ENCODE measurements at places on chromosomes 12 and 14.

GRCh38 chr12:1533205-1533601 is 61.2 kb downstream of the FBXL14 start:
- DNase-seq = no peak

DNA sequence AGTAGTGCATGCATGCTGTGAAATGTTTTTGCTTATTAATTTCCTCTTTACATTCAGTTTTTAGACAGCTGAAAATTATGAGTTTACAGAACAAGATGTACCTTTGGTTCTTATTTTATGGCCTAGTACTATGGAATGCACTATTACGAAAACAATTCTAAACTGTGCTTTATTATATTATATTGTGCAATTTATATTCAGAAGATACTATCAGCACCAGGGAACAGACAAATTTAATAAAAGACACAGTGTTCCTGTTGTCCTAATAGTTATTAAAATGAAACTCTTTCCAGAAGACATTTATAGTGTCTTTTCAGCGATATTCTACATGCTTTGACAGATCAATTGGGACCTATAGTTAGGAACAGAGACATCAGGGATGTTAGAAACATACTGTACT is 427.3 kb downstream of the BTG1 start:
- no peak for DNase-seq

DNA sequence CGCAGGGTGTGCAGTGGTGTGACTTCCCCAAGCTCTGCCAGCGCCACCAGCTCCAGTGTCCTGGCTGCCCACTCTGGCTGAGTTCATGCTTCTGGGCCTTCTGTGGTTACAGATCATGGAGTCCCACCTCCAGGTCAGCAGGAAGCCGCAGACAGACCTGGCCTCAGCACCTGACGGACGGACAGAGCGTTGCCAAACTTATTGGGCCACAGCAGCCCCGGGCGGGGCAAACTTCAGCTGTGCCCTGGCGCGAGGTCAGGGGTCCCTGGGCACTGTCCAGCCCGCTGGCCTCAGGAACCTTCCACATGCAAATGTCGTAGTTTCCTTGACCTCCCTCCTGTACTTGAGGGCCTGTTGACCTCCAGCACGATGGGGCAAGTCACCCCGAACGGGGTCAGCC is 11.2 kb downstream of the GPR132 start:
- DNase-seq = no peak

DNA sequence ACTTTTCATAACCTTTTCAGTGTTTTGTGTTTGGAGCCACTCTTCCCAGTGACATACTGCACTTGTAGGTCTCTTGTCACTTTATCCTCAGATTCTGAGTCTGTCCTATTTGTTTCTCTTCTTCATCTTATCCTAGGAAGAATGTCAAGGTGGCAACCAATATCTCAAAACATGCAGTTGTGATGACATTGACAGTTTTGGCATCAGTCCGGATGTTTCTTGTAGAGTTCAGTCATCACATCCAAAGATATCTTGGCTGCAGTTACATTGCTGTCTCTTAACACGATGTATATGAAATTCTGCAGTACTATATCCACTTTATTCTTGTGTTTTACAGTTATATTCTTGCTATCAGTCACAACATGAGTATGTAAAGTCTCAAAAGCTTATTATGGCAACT is 6.4 kb downstream of the ADIPOR2 start:
- no peak for DNase-seq

GRCh38 chr12:70190262-70191010 is 52.8 kb upstream of the CNOT2 start:
- no peak for DNase-seq

GRCh38 chr12:110744601-110745264 is 2.0 kb upstream of the PPP1CC start:
- no peak for DNase-seq

DNA sequence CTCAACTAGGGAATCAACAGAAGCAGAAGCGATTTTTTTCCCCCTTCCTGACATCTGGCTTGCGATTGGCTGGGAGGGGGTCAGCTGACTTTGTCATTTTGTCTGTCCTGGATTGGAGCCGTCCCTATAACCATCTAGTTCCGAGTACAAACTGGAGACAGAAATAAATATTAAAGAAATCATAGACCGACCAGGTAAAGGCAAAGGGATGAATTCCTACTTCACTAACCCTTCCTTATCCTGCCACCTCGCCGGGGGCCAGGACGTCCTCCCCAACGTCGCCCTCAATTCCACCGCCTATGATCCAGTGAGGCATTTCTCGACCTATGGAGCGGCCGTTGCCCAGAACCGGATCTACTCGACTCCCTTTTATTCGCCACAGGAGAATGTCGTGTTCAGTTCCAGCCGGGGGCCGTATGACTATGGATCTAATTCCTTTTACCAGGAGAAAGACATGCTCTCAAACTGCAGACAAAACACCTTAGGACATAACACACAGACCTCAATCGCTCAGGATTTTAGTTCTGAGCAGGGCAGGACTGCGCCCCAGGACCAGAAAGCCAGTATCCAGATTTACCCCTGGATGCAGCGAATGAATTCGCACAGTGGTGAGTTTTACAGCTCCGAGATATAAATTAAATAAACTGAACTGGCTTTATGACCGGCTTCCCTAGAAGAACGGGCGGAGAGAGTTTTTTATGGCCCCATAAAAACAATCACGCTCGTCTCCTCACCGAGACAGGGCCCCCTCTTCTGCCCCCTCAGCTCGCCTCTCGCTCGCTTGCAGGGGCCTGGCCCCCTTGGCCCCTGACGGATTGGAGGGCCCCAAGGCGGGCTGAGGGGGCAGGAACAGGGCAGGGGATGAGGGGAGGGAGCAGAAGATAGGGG is at the start of gene HOXC6:
HOXC6 (plus strand) TSS at position 127 of the 888 bp plus-strand sequence; CDS start at position 209, 82 bp downstream.
- DNase-seq = no peak

- DNase-seq = no peak
These were observed 22.0 kb upstream of the ULK1 start for GRCh38 chr12:131872154-131873051.

GRCh38 chr12:59403259-59403932 is 192.4 kb upstream of the SLC16A7 start:
- DNase-seq = peak; percentile 56

DNA sequence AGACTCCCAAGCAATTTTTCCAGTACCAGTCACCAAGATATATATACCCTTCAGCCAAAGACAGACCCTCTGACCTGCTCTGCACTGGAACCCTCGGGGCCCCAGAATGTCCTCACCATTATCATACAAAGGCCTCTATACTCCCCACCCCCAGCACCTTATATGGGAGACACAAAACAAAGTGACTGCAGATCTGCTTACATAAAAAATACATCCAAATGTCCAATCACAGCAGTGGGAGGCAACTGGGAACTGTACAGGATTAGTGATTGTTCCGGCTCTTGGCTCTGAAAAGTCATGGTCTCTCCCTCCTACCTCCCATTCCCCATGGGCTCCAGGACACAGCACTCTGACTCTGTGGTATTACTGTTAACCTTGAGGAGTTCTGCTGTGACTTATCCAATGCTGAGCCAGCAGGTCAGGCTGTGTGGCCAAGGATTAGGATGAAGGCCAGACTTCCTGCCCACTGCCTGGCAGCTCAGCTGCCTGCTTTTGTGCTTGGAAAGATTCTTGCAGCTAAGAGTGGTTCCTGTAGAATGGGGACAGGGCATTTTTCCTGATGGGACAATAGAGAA is 13.7 kb downstream of the OXA1L start:
- DNase-seq = no peak

DNA sequence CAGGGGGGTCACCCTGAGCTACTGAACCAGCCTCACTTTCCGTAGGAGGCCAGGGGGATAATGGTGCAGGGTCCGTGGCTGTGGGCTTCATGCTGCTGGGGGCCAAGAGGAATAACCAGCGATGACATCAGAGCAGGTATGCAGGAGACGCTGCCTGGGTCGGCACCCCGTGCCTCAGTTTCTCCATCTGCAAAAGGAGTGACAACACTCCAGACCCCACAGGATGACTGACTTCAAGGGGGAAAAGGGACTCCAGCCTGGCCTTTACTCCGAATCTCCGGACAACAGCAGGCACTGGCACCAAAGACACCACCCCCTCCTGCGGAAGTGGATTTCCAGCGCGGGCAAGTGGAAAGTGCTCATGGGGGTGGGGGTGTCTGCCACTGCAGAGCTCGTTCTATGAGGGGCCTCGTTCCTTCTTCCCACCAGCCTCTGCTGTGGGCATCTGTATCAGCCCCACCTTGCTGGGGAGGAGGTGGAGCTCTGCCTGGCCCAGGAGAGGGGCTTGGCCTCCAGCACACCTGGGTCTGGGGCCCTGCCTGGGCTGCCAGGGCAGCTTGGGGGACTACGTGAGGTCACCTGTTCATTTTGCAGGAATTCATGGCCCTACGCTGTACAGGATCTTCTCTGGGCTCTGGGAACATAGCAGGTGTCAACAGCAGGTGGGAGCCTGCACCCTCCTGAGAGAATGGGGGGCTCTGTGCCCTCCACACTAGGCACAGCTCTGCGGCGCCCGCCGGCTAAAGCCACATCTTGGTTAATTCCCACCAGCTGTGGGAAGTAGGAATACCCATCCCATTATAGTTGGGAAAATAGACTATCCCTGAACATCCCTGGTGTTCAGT is 216.6 kb upstream of the C14orf180 start:
- DNase-seq = no peak

DNA sequence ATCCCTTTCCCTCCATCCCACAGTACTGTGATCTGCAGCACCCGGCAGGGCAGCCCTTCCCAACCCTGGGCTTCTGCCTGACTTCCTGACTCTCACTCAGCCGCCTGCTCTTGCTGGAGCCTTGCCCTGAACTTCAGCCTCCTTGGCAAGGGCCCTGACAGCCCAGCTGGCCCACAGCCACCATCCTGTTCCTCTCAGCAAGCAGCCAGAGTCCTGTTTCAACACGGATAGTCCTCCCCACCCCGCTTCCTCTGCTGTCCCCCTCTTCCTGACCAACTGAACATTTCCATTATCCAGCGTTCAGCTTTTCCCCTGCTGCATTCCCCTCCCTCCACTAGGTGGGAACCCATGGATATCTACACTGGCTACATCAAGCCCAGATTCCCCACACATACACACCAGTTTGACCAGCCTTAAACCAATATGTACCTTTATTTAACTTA is 74.0 kb upstream of the MDM1 start:
- peak; percentile 91 for DNase-seq

DNA sequence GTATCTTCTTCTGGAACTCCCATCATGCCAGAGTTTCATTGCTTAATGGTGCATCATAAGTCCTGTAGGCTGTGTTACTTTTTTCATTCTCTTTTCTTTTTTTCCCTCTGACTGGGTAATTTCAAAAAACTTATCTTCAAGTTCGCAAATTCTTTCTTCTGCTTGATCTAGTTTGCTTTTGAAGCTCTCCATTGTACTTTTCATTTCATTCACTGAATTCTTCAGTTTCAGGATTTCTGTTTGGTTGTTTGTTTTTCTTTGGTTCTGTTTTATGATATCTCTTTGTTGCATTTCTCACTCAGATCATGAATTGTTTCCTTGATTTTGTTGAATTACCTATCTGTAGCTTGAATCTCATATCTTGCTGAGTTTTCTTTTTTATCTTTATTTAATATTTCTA is 83.3 kb upstream of the PRMT8 start:
- no peak for DNase-seq

- DNase-seq = no peak
These were observed 23.5 kb downstream of the CCDC92 start for GRCh38 chr12:123948796-123949769.

DNA sequence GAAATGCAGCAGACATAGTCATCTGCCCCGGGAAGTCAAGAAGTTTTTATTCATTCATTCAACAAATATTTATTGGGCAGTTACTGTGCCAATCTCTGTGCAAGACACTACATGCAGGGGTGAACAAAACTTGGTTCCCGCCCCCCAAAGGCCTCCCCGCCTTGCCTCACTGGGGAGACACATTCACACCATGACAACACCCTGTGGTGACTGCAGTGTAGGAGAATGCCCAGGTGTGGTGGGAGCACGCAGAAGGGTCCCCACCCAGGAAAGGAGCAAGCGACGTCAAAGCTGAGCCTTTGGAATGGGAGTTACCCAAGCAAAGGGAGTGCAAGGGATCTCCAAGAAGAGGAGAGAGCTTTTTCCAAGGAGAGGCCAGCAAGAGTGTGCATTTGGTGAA is 1.6 kb upstream of the AQP6 start:
- no peak for DNase-seq

DNA sequence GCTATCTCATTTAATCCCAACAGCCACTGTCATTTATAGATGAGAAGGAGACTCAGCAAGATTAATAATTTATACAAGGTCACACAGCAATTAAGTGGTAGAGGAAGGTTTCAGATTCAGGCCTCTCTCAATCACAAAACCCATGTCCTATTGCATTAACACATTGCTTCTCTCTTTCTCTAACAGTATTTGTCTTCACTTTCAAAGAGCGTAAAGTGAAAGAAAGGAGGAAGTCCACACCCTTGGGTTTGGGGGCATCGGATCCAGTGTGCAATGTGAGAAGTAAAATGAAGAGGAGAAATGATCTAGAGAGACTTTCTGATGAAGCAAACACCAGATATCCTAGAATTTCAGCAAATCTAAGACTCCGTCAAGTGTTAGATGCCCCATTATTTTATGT is 7.0 kb upstream of the VRK1 start:
- DNase-seq = no peak

- DNase-seq = no peak
These were observed 366.0 kb upstream of the DDHD1 start for GRCh38 chr14:53519137-53519536.

DNA sequence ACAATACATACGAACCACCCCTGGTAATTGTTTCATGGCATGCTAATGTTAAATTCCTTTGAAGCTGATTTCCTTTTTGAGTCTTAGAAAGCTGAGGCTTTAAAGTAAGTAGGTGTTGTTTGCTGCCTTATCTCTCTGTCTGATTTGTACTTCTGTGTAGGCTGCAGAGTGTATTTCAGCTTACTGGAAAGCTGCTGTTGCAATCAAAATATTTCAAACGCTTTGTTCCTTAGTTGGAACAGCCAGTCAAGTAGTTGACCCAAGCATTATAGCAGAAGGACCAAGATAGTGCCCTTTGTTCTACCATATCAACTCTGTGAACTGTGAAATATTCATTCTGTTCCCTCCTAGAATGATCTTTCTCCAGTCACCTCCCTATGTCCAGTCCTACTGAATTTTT is 3.1 kb downstream of the PKP2 start:
- no peak for DNase-seq

- no peak for DNase-seq
These were observed 753 bp downstream of the ACRBP start for GRCh38 chr12:6646276-6647082.
